ENCODE measurements at places on chromosomes 4 and X.

DNA sequence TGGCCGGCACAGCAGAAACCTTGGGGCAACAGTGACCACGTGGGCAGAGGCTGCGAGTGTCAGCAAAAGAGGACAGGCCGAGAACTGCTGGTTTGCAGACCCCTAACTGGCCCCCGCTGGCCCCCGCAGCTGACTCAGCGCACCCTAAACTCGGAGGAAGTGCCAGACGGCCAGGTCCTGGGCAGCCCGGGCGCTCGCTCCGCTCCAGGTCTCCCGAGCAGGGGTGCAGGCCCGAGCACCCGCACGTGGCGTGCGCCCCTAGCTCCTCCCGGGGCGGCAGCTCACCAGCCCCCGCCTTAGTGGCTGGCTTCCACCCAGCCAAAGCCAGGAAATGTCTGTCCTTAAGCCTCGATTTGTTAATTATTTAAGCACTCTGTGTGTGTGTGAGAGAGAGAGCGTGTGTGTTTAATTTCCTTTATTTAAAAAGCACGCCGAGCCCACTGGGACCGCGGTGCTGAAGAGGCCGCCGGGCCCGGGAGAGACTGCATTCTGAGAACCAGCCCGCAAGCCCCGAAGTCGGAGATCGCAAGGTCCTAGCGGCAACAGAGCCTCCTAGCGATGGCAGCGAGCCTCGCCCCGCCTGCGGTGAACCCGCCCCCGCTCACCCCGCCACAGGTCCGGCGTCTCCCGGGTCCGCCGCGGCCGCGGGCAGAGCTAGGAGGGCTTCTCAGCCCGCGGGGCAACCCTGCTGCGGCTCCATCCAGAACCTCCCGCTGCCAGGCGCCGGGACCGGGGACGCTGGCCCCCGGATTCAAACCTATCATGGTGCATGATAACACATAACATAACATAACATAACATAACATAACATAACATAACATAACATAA, 45.9 kb upstream of the CDKN2AIP start:
- DNase-seq, result peak; percentile 84

GRCh38 chrX:38770152-38770551, 31.1 kb upstream of the MID1IP1 start:
- no peak for DNase-seq

DNA sequence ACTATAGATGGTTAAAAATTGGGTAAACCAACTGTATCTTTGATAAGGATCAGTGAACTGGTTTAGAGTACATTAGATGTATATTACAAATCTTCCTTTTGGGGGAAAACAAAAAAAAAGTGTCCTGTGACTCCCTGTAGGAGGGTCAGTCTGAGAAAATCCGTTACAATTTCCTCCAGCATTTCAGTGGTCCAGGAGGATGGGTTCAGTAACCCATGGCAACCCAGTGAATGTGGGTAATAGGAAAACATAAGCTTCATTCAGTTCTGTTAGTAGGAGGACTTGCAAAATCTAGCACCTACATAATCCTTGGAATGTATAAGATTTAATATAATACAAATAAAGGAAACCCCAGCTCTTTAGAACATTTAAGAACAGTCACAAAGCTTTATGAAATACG, 16.2 kb downstream of the STOX2 start:
- DNase-seq, result no peak

DNA sequence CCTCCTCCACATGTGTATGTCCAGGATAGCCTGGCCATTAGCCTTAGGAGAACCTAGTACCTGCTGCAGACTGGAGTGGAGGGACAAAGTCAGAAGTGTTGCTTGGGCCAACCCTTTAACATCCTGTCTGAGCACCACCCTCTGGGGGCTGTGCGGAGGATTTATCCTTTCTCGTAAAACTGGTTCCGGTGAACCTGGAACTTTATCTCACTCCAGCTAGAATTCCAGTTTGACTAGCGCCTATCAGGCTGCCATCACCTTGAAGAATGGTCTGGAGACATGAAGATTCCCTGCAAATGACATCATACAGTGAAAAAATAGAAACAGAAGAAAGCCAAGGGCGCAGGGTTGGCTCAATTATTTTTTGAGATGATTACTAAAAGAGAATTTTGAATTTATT, 4.0 kb downstream of the TCEAL8 start:
- DNase-seq, result no peak

DNA sequence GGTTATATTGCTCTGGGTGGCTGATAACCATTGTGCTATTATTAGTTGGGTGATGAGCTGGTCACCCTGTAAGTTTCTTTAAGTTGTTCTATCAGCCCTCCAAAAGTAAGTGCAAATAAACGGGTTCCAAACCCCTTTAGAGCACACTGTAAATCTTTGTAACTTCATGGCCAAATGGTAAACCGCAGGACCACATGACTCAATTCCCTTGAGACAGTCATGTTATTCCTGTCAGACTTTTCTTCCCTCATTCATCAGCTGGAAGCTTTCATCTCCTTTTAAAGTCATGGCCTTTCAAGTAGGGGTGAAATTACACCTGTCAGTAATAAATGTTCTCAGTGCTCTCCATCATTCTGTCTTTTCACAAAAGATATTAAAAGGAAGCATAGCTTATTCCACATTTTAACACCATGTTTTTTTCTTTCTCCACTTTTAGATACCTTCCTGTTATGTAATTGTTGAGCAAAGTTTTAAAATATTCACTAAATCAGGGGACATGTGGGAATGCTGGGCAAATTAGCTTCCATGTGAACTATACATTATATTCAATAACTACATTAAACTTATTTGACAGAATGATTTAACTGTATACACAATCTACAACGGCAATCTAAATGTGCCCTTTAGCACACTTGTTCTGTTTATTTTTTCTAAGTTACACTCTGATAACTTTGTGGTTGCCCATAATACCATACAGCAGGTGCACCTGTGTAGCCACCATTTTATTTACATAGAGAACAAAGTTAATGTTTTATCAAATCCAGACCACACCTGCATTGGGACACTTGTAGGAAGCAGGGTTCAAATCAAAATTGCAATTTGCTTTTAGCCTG, 275.5 kb downstream of the CFAP299 start:
- no peak for DNase-seq

- no peak for DNase-seq
Observed at GRCh38 chr4:52588097-52588496, 71.0 kb downstream of the USP46 start.

DNA sequence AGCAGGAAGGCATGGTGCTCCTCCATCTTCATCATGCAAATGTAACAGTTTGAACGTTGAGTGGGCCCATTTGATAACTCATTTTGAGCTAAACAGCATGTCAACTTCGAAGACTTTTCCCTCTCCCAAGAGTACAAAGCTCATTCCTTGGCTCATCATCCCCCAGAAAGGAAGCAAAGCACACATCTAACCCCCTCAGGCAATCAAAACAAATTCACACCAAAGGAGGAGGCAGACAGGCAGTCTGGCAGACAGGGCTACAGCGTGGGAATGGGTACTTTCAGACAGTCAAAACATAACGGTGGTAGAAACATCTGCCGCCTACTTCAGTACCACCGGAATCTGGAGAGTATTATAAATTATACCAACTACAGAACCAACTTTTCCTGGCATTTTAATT, 81.7 kb downstream of the PCDH19 start:
- DNase-seq, result no peak

DNA sequence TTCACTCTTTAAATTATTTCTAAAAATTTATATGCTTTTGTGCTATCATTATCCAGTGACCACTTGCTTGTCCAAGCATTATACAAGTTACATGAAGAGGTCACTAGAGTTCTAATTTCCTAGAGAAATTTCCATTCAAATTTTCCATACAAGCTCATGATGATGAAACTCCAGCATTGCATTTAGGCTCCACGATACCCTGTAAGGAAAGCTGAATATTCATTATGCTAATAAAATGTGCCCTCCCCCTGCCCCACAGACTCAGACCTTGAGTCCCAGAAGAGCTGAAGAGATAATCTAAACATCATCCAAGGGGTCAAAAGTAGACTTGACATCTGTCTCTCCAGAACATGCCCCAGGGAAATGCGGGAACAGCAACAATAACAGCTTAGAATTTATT, 19.6 kb upstream of the FAM156A start:
- no peak for DNase-seq

DNA sequence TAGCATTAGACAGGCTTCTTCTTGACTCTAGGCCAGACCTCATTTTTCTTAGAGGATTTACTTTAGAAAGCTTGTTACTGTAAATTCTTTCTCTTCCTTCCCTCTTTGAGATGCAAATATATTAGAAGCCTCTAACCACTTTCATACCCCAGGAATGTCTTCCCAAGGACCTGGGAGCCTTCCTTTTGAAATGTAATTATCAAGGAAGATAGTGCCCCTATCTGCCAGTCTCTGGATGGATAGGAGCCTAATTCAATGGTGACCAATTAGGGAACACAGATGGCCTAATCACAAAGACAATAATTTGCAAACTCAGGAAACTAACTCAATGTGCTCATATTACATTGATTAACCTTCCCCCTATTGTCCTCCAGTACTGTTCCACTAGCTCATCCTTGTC, 145.6 kb upstream of the DCAF8L1 start:
- no peak for DNase-seq

DNA sequence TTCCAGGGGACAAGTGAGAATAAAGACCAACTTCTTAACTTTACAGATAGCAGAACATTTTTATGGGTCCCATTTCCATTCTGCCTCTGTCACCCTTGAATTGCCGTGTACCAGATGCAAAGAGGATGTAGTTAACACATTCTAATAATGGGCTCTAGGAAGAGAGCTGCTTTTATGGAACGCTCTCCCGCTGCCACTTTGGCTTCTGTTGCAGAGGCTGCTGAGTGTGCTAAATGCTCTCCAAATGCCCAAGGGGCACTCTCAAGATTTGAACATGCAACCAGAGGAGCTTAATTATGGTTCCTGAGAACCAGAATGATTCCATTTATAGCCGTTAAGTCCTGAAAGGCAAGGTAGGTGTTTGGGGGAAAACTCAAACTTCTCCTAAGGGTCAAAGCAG, 28.1 kb upstream of the GPC3 start:
- DNase-seq, result no peak

DNA sequence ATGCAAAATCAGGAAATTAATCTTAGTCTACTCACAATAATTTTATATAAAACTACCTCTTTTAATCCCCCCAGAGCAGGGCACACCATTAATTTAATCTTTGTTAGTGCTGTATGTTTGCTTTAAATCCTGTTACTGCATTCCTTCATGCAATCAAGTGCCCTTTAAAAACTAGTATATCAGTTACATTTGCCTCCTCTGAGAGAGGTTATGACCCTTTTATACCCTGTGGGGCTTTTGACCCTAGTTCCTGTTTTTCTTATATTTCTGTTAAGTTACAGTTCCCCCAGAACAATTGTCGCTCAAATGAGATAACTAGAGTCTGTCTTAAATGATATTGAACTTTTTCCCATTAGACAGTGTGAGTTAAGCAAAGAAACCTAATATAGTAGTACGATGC, 46.2 kb downstream of the GPC4 start:
- DNase-seq, result no peak

GRCh38 chrX:127138218-127138617, 318.7 kb downstream of the PRR32 start:
- no peak for DNase-seq

- DNase-seq, result no peak
Observed at GRCh38 chr4:168708108-168708507, 211.3 kb downstream of the PALLD start.

DNA sequence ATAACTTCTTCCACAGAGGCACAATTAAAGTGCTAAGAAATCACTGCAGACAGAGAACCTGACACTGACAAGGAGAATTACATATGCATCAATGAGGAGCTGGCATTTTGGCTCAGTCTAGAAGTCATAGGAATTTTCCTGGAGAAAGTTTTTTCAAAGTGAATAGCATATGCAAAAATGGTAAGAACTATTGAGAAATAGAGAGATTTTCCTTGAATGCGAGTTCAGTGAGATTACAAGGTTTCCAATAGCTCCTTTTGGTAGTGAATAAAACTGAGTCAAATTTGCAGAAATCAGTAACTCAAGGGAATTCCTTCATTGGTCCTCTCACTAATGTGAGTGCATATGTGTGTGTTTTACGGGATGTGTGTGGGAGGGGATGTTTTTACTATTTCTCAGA, 557.5 kb downstream of the PPARGC1A start:
- DNase-seq, result no peak

- no peak for DNase-seq
Observed at GRCh38 chr4:14269824-14270223, 642.3 kb upstream of the BOD1L1 start.

- no peak for DNase-seq
Observed at GRCh38 chr4:137541181-137541580, 8.9 kb upstream of the PCDH18 start.

DNA sequence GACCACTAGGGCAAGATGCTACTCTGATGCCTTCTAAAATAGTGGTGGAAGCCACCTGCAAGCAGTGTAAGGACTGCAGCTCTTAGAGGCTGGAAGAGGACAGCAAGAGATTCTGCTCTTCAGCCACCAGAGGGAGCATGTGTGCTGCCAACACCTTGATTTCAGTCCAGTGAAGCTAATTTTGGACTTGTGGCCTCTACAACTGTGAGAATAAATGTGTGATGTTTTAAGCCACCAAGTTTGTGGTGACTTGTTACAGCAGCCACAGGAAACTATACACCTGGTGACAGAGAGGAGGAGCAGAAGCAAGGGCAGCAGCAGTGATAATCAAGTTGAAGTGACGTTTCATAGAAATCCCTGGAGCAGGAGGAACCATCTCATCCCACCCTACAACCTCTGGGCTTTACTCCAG, 55.9 kb downstream of the FGFBP1 start:
- peak; percentile 60 for DNase-seq
